ENCODE measurements at places on chromosomes 12 and 14. TPM values are rescaled to one million over a fixed set of nuclear protein-coding genes. Genes with fewer than 3 reads are reported as not detected.

DNA sequence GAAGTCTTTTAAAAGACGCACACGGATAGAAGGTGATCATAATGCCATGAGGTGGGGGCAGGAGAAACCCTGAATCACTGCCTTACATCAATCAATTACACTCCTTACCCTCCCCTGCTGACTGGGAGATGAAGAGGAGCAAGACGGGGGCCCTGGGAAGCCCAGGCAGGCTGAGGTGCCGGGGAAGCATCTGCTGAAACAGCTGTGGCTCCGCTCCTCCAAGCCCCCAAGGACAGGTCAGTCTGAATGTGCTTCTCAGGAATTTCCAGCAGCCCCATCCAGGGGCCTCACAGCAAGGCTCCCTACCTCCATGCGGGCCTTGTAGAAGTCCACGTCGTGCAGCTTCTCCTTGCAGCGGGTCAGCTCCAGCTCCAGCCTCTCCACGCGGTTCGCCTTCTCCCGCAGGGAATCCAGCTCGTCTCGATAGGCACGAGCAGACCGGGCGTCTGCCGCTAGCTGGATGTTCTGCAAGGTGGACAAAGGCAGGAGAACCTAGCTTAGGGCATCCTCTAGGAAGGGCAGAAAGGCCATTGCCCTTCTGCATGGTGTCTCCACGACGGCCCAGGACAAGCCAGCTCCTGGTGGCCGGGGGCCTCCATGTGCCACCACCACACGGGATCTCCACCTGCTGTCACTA lies 79.8 kb downstream of the CCDC88C start:
- no peak for DNase-seq

- DNase-seq, result no peak
These were observed 296.3 kb upstream of the ATXN7L3B start for GRCh38 chr12:74241341-74241740.

Gene GRIP1
- 0.17 TPM for polyA plus RNA-seq

DNA sequence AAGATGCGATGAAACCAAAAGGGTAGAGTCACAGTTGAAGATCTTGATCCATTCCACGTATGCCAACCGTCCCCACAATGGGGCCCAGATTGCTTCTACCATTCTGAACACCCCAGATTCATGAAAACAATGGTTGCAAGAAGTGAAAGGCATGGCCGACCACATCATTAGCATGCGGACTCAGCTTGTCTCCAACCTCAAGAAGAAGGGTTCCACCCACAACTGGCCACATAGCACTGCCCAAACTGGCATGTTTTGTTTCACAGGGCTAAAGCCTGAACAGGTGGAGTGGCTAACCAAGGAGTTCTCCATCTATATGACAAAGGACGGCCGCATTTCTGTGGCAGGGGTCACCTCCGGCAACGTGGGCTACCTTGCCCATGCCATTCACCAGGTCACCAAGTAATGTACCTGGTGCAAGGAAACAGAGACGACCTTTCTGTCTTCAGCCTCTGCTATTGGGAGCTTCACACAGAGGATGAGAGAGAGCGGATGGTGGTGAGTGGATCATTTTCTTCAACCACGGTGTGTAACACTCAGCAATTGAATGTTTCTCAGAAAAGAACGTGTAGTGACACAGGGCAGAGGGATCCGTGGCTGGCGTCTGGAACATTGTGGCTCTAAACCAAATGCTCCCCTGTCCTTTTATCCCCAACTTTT lies 26.8 kb upstream of the CLEC2D start:
- no peak for DNase-seq

All from IMR-90 (cell line).